ENCODE measurements at places on chromosomes 12 and 14.

DNA sequence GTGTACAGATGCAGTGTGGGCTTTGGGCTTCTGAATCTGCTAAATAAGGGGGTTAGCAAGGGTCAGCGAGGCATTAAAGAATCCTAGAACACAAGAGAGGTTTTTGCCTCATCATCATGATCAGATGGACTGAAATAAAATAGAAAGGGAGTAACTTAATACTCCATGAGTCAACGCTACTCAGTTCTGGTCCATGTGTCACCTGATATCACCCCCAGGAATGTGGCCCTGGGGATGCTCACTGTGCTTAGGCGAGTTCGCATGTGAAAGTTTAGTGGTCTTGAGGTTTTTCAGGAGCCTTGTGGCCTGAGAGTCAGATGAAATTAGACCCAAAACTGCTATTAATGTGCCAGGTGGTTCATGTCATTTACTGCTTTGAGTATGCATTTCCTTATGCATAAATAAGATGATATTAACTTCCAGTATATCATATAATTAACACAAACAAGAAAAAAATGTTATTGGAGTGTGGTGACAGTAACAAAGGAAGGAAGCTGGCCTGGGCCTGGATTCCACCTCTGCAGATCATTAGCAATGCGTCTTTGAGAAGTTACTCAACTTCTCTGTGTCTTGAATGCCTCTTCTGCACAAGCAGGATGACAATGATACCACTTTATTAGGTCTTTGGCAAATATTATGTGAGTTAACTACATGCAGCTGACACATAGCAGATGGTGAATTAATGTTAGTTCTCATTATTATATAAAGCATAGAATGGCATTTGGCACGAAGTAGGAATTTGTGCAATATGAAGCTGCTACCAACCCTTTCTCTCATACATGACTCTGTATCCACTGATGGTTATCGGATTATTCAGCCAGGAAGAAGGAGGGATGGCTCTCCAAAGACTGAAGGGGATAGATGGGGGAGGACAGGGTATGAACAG, 1272.6 kb downstream of the AACS start:
- no peak for DNase-seq

DNA sequence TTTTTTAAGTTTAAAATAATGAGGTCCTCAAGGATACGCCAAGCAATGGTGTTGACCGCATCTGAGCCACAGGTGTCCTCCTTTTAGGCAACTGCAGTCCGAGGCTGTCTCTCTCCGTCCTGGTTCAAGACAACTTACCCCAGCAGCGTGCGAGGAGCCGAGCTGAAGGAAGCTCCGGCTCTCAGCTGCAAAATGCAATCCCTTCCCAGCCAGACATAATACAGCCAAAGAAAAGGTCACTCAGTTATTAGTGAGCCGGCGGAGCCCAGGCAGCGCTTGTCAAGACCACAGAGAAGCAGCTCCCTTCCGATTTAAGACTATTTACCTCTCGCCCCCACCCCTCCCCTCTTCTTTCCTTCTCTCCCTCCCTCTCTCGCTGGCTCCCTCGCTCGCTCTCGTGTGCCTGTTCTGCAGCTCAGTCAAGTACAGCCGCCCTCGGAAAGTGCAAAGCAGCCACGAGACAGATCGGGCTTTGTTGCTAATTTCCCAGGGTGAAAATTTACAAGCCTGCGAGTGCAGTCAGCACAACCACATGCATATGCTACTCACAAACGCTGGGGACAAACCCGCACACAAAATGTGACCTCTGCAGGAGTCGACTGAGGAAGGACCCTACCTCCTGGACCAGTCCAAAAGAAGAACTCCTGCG, 363 bp upstream of the LMO3 start:
- DNase-seq, result no peak

GRCh38 chr14:36866867-36867266, 205.2 kb downstream of the PAX9 start:
- no peak for DNase-seq

GRCh38 chr12:19763488-19763887, 324.2 kb downstream of the AEBP2 start:
- no peak for DNase-seq

- DNase-seq, result no peak
These were observed 594 bp downstream of the ZCCHC8 start for GRCh38 chr12:122499991-122500684.

DNA sequence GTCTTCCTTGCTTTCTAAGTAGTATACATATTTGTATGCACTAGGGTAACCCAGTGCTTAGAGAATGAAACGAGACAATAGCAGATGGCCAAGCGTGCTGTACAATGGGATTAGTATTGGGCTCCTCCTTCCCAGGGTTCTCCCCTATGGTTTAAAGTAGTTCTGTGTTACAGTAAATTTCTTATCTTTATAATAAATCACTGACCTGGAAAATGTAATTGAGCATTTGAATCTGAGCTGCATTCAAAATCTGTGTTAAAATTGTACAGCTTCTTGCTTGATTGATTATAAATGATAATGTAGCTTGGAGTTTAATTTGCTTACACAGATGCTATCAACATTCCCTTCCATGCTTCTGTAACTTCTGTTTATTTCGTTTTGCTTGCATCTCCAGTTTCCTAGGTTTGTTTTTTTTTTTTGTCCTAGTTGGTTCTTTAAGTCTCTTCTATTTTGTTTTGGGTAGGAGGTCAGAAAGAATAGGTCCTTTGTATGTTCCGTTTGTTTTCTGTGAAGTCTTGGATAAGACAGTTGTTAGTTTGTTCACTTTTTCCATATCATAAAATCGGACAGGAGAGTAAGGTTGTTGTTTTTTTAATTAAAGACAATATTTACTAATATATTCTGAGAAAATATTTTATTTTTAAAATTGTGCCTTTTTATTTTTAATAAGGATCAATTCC, 171.2 kb downstream of the ERC1 start:
- DNase-seq, result no peak

DNA sequence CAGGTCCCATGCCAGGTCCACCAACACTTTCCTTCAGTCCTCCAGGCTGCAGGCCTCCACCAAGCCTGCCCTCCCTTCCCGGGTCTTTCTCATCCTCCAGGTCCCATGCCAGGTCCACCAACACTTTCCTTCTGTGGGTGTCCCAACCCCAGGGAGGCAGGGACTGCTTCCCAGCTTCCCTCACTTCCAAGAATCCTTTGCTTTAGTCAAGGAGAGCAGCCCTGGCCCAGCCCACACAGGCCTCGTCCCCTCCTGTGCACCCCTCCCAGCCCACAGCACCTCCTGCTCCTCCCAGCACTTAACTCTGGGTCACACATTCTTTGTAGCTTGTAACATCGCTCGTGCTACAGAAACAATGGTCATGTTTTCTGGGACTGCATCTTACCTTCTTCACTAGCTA, 72.9 kb downstream of the TESC start:
- DNase-seq, result no peak

All from spleen (tissue), 13 donors.